ENCODE measurements at places on chromosomes 16 and 17. TPM values are rescaled to one million over a fixed set of nuclear protein-coding genes. Genes with fewer than 3 reads are reported as not detected.

- DNase-seq = peak; percentile 87
Measured at GRCh38 chr17:79033741-79034501, 10.0 kb downstream of the C1QTNF1 start.

DNA sequence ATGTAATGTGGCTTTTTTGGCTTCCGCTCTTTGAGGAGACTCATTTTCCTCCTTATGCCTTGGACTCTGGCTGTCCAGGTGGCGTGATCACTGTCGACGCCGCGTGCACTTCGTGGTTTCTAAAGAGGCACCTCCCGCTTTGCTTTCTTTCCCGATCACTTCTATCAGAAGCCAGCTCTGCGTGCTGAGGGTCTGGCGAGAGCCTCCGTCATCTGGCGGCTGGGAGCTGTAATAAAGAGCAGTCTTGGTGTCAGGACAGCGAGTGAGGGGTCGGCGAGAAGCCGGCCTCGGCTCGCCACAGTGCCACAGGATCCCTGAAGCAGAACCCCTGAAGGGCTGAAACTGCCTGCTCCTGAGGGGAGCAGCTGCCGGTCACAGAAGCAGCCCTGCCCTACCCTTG, 7.4 kb downstream of the ZNF750 start:
- no peak for DNase-seq

GRCh38 chr16:88133507-88133843, 182.2 kb downstream of the BANP start:
- no peak for DNase-seq

DNA sequence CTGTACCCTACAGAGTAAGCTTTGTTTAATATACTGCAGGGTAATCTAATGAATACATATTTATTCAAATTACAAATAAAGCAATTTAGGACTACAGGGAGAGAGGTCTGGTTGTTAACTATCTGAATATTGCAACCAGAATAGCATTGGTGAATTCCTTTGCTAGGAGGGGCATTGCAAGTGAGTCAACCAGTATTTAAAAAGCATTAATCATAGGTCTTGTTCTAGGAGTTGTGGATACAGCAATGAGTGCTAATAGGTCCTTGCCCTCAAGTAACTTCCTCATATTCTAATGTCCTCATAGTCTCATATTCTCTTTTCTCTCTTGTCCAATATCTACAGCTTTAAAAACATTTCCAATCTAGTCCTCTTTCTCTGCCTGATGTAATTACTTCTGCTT, 531.4 kb downstream of the CDH11 start:
- DNase-seq = no peak

- no peak for DNase-seq
Measured at GRCh38 chr17:69470702-69471101, 56.2 kb downstream of the MAP2K6 start.

GRCh38 chr17:20218272-20218671, 209.1 kb downstream of the SPECC1 start:
- no peak for DNase-seq

DNA sequence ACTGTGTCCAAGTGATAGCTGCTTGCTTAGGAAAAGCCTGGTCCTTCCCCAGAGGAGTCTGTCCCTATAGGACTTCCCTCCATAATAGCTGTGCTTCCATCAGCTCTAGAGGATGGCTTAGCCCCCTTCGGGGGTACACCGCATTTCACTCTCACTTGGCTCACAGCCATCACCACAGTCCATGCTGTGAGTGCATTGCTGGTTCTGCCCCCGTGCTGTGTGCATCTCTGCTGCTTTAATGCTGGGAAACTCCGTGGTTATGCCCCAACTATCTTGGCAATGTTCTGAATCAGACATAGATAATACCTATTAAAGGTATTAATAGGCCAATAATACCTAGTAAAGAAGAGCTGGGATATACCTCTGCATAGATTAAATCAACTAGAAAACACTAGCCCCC, 58.3 kb downstream of the SIAH1 start:
- no peak for DNase-seq

GRCh38 chr17:7538050-7538449, 10.8 kb upstream of the TNFSF12 start:
- DNase-seq = no peak

Gene PLCG2
- 7.0 TPM for total RNA-seq

Gene GSG1L
- 0.49 TPM for total RNA-seq

Gene TAC4
- total RNA-seq = not detected

Data from lower leg skin (tissue), 4 donors.